Activated T-helper 2 cell treated with anti-CD3 and anti-CD28 coated beads, Interferon-gamma antibody, Interleukin-2, Interleukin-4, amounts not matched to agents 10 μg/mL and 5 μg/mL and 100 μg/mL, durations not matched to agents 14 hours and 24 hours and 36 hours (primary cell): ENCODE measurements at places on chromosomes 6 and 20. TPM values are rescaled to one million over a fixed set of nuclear protein-coding genes. Genes with fewer than 3 reads are reported as not detected.
A peak's percentile ranks its signal among the peaks of the same experiment; 100 is the strongest.

DNA sequence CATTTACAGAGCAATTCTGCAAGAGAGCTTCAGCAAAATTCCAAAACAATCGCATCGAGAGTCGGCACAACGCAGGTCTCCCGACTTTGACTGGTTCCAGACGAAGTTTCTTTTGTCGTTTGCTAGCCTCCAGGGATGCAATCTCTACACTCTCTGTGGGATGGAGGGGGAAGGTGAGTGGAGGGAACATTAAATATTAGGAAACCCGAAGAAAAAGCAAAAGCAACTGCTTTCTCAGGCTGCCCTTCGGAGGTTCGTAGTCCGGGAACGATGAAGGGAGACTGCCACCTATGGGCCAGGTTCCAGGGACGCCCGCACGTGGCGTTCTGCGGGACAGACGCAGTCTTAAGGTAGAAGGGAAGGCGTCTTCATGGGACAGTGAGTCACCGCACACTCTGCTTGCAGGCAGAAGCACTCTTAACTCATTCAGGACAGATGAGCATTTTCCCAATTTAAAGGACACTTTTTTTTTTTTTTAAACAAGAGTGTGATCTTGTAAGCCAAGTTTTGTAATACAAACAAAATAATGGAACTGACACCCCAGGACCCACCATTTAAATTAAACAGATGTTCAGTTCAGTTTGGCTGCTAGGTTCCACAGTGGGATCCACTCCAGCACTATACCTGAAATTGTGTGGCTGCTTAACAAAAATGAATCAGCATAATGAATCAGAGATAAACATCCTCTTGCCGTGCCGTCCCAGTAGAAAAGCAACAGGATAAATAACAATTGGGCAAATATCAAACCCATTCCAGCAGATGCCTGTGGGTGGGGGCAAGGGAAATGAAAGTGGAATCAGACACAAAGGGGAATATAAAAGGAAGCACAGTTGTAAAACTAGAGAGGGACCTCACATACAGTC, 65.8 kb upstream of the ARMC2 start:
- peak; percentile 65 for DNase-seq

PBOV1 gene
- total RNA-seq, result not detected in 2 replicates

SRMS gene
- not detected in 2 replicates for total RNA-seq

BFSP1 gene
- total RNA-seq, result 0.51 and 0.82 TPM in 2 replicates

DNA sequence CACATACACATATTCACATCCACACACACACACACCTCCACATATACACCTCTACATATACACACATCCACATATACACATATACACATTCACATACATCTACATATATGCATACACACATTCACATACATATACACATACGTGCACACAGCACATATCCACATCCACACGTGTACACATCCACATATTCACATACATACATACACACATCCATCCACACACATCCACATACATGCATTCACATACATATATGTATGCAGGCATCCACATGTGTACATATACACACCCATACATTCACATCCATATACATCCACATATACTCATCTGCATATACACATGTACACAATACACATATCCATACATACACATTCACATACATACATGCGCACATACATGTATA, 25.6 kb upstream of the NKX2-2 start:
- no peak for DNase-seq

DNA sequence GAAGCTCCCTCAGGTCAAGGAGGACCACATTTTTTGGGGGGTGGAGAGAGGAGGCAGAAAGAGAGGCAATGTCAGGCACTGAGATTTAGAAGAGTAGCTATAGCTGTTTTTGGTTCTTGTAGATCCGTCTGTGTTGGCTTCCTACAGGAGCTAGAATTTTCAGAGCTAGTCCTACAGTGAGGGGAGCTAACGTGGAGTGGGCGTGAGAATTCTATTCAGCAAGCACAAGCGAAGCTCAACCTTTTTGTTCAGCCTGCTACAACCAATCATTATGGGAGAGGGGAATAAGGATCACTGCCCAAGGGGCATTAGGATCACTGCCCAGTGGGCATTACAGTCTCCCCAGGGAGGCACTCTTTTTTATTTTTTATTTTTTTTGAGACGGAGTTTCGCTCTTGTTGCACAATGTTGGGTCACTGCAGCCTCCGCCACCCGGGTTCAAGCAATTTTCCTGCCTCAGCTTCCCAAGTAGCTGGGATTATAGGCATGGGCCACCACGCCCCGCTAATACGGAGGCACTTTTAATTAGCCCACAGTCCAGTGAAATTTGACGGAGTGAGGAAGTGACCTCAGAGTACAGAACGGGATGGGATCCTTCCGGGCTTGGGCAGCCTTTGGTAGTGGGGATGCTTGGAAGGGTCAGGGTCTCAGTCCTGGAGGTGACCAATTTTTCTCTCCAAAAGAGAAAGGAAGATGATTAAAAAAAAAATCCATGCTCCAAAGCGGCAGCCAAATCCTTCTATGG, 1.1 kb upstream of the PANK2 start:
- DNase-seq, result no peak

GRCh38 chr20:19995220-19995863, 21.8 kb upstream of the NAA20 start:
- no peak for DNase-seq

DNA sequence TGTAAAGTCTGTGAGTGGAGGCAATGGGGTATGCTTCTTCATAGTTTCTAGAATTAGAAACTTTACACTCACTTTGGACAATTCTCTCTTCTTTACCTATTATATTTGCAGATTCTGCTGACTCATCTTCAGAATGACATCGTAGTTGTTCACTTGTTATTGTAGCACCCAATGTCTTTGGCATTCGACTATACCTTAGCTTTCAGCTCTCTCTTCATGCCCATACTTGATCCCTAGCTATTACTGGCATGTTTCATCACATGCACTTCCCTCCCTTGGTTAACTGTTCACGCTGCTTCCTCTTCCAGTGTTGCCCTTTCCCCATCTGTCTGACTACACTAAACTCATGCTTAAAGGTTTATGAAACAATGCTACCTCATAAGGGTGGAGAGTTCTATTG, 298.1 kb upstream of the TCF21 start:
- no peak for DNase-seq

GRCh38 chr6:169188475-169188874, 65.2 kb downstream of the THBS2 start:
- DNase-seq, result no peak

DNA sequence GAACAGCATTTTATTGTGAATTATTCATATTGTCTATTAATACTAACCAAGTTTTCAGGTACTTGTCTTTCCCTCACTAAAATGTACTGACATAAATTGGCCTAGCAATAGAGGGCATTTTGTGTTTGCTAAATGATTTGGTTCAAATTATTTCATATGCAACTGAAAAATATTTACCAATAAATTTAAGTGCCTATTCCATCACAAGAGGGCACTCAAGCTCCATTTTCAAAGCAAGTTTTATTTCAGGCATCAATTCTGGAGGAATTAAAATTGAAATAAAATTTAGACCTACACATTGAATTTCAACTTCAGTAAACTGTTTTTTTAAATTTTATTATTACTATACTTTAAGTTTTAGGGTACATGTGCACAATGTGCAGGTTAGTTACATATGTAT, 114.3 kb upstream of the SYNCRIP start:
- no peak for DNase-seq

- no peak for DNase-seq
These were observed 610.1 kb upstream of the ARID1B start for GRCh38 chr6:156167016-156167624.

GRCh38 chr20:41547221-41547620, 71.0 kb downstream of the CHD6 start:
- no peak for DNase-seq
